B cell (primary cell): ENCODE measurements at places on chromosomes 3 and 15. TPM values are rescaled to one million over a fixed set of nuclear protein-coding genes. Genes with fewer than 3 reads are reported as not detected.

DNA sequence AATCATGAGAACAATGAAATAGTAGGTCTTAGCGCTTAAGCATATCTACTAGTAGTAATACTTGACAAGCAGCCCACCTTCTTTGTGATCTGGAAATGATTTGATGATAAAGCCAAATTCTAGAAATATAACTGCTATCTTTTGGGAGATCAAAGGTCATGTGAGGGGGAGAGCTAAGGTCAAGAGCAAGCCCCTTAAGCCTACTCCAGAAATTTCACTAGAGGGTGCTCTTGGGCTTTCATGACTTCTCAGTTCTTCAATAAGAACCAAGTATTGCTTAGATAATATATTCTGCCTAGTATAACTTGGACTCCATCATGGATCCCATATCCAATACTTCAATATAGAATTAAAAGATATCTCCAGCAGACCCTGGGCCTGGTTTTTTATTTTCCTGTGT is 319.6 kb downstream of the ZBTB20 start:
- H3K27ac ChIP-seq, result no peak overlapping the region
- no peaks in the 10 kb centered on the region for H3K27me3 ChIP-seq
- H3K4me3 ChIP-seq, result no peak overlapping the region
- no peaks in the 10 kb centered on the region for H3K4me1 ChIP-seq

DNA sequence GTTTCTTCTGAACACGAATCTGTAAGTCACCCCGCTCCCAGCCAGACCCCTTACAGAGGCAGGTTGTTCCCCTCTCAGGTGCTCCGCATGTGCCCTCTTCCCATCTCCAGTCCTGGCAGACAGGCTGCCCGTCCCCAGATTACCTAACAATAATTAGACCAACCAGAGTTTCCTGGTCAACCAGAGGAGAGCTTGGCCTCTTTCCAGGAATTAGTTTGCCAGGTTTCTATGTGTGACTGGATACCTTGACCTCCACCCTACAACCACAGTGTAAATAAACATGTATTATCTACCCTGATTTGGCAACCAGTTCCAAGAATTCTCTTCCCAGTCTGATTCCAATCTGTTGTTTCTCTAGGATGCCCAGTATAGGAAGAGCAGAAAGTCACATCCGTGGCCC is 178.0 kb upstream of the UMPS start:
- H3K27ac ChIP-seq, result no peak overlapping the region
- H3K36me3 ChIP-seq, result no peaks in the 10 kb centered on the region
- DNase-seq, result no peak
- H3K4me3 ChIP-seq, result no peak overlapping the region
- peaks cover 5% of the 10 kb centered on the region for H3K27me3 ChIP-seq

GRCh38 chr15:81811736-81812135 is 234.1 kb downstream of the MEX3B start:
- H3K36me3 ChIP-seq, result no peaks in the 10 kb centered on the region
- no peak for DNase-seq
- no peaks in the 10 kb centered on the region for H3K27me3 ChIP-seq
- H3K27ac ChIP-seq, result no peak overlapping the region
- H3K4me3 ChIP-seq, result no peak overlapping the region
- no peaks in the 10 kb centered on the region for H3K4me1 ChIP-seq

DNA sequence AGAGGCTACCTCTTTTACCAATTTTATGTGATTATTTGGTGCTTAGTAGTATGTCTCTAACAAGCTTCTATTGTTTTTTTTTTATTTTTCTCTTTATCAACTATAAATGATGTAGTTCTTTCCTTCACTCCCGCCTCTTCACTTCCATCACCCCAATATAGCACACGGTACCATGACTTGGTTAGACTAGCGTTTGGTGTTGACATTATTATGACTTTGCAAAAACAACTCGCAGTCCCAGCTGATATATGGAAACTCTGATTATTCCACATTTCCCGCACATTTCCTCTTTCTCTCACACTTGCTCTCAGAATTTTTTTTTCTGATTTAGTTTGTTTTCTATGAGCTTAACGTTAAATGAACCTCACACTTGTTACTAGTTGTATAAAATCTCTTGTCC is 162.2 kb downstream of the GREM1 start:
- no peak overlapping the region for H3K27ac ChIP-seq
- no peaks in the 10 kb centered on the region for H3K27me3 ChIP-seq

ZPLD1 gene
- total RNA-seq, result not detected in 2 replicates

PEX5L gene
- not detected in 2 replicates for total RNA-seq
